HepG2 (cell line): ENCODE measurements at places on chromosomes 6 and 20.
A peak's percentile ranks its signal among the peaks of the same experiment; 100 is the strongest.

- peak; percentile 75 for DNase-seq
Observed at GRCh38 chr6:157514659-157515496, 133.9 kb downstream of the ZDHHC14 start.

- no peak for DNase-seq
Observed at GRCh38 chr20:48704761-48705160, 123.0 kb downstream of the PREX1 start.

DNA sequence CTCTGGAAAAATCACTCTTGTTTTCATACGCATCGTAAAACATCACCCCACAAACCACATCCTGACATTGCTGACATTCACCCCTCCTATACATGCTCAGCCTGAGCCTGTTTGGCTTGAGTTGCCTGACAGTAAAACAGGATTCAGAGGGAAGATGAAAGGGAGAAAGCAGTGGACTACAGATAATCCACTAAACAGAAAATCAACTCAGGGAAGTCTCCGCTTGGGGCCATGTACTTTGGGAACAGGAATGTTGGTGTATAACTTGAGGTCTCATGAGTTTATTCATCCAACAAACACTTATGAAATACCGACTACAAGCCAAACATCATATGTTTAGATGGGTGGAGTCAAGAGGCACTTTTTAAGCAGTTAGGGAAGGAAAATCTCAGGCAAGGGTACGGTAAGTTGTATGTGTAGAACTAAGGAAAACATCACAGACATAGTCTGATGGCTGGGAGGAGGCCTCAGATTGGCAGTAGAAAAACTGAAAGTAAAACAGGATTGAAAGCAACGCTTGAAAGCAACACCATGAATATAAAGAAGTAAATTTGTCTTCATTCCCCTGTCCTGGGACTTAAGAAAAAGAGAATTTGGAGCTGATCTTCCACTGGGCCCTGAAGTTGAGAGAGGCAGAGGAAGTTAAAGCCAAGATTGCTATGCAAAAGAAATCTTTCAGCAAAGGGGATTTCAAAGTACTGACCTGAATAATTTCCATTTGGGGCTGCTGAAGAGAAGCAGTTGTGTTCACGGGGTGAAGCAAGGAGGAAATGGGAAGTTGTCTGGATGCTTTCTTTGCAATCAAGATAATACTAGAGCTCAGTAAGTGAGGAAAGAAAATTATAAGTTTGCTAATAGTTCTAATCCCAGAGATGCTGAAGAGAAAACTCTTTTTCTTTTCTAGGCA is 28.8 kb downstream of the PDE7B start:
- no peak for DNase-seq

DNA sequence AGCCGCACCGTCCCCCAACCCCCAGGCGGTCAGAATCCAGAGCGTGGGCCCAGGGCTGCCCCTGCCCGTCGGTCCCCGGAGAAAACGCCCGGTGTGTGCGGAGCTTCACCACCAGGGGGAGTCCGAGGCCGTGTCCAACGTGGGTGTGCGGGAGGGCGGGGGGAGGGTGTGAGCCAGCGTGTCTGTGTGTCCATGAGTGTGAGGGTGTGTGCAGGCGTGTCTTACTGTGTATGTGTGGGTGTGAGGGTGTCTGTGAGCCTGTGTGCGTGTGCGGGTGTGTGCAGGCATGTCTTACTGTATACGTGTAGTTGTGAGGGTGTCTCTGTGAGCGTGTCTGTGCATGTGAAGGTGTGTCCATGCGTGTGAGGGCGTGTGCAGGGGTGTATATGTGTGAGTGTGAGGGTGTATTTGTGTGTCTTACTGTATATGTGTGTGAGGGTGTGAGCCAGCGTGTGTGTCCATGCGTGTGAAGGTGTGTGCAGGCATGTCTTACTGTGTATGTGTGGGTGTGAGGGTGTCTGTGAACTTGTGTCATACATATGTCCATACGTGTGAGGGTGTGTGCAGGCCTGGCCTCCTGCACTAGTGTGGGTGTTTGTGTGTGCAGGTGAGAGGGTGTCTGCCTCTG is 24.6 kb upstream of the GATA5 start:
- DNase-seq, result peak; percentile 56

DNA sequence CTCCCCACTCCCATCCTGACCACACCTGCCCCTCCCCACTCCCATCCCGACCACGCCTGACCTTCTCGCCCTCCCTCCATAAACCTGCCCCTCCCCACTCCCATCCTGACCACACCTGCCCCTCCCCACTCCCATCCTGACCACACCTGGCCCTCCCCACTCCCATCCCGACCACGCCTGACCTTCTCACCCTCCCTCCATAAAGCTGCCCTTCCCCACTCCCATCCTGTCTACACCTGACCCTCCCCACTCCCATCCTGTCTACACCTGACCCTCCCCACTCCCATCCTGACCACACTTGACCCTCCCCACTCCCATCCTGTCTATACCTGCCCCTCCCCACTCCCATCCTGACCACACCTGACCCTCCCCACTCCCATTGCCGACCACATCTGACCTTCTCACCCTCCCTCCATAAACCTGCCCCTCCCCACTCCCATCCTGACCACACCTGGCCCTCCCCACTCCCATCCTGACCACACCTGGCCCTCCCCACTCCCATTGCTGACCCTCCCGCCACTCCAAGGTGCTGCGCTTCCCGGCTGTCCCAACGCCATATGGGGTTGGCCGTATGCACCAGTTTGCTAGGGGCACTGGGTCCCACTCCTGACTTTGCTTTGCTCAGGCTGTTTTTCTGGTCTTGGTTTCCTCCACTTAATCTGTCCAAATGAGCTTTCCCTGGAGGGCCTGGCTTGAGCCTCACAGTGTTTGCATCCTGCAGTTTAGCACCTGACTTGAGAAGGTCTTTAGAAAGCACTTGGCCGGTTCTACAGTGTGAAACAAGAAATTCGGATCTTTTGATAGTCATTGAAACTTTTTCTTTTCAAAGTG is 2.9 kb downstream of the KIF25 start:
- DNase-seq, result no peak

DNA sequence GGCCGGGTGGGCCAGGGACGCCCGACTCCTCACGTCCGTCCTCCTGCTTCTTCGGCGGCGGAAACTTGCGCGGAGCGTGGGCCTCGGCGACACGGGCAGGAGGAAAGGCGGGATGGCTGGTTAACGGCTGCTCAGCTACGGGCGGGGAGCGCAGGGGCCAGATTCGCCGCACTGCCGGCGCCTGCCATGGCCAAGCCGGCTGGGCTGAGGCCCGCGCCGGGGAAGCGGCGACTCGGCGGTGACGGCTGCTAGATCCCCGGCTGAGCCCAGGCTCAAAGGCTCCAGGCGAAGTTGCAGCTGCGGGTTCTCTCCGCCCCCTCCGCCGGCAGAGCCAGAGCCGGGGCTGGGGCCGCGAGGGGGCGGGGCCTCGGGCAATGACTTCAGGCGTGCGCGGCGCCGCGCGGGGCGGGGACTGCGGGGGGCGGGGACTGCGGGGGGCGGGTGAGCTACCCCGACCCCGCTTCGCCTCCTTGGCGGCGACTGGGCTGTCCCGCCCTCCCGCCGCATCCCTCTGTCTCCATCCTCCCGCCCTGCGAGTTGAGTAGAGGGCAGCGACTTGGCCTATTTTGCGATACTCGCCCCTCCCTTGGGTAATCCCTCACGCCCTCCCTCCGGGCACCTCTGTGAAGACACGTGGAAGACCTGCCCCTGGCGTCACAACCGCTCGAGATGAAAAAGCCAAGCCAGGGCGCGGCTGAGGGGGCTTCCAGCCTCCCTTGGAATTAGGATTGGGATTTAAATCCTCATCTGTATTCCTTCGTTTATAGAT is at the start of gene CEP85L:
CEP85L (minus strand) TSS at position 310 of the 769 bp plus-strand sequence. CDS start 322 bp downstream, outside the sequence.
- peak; percentile 81 for DNase-seq

GRCh38 chr20:39358052-39358451 is 395.9 kb downstream of the DHX35 start:
- DNase-seq, result no peak
